ENCODE measurements at places on chromosomes 2 and 18. TPM values are rescaled to one million over a fixed set of nuclear protein-coding genes. Genes with fewer than 3 reads are reported as not detected.

The SIX3 gene
- not detected for polyA plus RNA-seq

The IL18RAP gene
- 0.09 TPM for polyA plus RNA-seq

The CFAP65 gene
- 5.3 TPM for polyA plus RNA-seq

The FOXI3 gene
- polyA plus RNA-seq = 0.14 TPM
